ENCODE measurements at places on chromosomes 12 and 14.
A peak's percentile ranks its signal among the peaks of the same experiment; 100 is the strongest.

DNA sequence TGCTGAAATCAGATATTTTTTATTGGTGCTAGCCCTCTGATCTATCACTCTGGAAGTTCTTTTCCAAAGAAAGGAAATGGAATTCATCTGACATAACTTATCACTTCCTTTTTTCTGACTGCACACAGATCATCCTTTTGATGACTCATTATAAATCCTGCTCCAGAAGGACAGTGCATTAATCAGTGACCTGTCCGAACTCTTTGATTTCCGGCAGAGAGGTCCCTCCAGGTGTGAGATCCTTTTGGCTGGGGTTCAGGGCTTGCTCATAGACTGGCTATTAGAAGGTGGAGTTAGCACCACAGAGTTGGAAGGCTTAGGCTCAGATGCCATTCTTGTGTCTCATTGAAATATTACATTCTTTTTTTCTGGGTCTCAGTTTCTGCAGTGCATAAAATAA, 328.2 kb downstream of the ZFP36L1 start:
- no peak for DNase-seq

DNA sequence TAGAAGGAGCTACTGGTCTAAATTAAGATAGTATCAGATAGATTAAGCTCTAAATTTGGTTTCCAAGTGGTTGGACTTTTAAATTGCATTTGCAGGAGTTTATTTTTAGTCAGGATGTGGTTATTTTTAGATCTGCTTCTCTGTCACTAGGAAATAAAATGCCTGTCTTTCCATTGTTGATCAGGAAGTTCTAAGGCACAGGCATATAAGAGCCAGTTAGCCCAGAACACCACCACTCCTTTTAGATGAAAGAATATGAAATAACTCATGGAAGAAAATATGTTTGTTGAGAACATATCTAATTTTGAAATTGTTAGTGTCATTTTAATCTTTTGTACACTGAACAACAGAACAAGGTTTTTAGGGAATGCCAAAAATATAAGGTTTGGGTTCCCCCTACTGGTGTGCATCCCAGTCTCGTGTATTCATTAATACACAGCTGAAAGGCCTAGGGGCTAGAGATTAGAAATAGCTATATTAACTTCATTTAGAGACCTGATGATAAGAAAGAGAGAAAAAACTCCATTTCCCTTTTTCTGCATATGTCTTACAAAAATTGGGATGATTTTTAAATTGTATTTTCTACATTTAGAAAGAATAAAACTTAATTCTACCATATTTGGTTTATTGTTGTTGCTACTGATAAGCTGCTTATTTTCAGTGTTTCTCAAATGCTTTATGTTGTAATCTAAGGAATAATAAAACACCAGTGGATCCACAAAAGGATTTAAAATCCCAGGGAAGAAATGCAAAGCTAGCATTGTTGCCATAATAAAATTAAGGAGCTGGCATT, 67.2 kb downstream of the RIC8B start:
- DNase-seq = peak; percentile 1

DNA sequence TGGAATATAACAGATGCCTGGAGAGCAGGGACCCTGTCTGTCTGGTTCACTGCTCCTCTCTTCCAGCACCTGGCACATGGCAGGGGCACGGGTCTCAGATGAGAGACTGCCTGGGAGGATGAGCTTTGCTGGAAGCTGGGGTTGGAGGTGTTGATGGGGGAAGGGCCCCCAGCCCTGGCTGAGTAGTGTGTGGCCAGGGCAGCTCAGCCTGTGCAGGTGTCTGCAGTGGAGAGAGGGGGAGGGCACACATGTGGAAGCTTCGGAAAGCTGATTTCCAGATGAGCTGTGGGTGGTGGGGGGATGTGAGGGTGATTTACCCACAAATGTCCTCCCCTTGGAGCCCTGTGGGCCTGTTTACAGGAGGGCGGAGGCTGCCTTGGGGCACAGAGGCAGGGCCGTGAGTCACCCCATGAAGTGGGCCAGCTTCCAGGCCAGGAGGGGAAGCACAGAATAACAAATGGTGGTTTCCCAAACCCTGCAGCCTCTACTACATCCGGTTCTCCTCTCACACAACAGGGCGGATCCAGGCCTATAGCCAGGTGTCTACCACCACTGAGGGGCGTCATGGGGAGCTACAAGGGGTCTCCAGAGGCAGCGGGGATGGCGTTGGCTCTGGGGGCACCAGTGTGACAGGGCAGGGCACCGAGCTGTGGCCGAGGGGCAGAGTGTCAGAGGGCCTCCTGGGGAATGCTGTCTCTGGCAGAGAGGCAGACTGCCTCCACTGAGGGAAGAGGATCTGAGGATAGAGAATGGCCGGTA, 11.0 kb downstream of the KRT7 start:
- DNase-seq = peak; percentile 71

DNA sequence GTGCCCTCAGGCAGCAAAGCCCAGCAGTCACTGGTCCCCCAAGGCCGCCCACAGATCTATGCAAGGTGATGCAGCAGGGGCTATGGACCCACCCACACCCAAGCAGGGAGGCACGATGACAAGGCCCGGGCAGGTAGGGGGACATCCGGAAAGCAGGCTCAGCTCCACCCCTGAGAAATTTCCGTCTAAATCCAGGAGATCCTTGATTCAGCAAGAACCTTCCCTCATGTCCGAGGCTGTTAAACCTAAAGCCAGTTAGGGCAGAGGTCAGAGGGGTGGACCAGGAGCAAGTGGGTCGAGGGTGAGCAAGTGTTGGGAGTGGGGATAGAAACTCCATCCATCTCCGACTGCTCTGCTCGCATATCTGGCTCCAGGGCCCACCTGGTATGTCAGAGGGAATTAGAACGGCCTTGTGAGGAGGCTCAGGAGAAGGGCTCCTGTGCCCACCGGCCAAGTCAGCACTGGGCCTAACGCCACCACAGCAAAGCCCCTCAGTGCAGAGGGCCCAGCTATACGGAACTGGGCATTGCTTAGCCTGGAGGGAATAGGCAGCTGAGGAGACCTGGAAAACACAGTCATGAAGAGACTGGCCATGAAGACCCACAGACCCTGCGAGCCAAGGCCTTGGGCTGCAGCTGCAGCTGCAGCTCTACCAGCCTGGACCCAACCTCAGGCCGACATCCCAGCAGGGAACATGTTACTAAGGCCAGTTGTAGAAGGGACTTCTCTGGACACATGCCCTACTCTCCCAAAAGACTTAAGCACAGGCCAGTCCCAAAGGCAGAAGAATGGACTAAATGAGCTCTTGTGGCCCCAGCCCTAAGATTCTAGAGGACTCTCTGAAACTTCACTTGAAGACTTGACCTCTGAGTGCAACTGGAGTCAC, 34.3 kb downstream of the DAD1 start:
- no peak for DNase-seq

- no peak for DNase-seq
These were observed at the start of gene KCNA1 for GRCh38 chr12:4909734-4910501. Gene KCNA1 (plus strand): TSS chr12:4909905. CDS start chr12:4911379, 1,474 bp downstream.

Data from stimulated activated CD4-positive, alpha-beta T cell treated with anti-CD3 and anti-CD28 coated beads, TNF-alpha, amount 100 ng/mL, for 24 hours (primary cell).